Endodermal cell (in vitro differentiated cells): ENCODE measurements at places on chromosomes 2 and 18. TPM values are rescaled to one million over a fixed set of nuclear protein-coding genes. Genes with fewer than 3 reads are reported as not detected.
A peak's percentile ranks its signal among the peaks of the same experiment; 100 is the strongest.

DNA sequence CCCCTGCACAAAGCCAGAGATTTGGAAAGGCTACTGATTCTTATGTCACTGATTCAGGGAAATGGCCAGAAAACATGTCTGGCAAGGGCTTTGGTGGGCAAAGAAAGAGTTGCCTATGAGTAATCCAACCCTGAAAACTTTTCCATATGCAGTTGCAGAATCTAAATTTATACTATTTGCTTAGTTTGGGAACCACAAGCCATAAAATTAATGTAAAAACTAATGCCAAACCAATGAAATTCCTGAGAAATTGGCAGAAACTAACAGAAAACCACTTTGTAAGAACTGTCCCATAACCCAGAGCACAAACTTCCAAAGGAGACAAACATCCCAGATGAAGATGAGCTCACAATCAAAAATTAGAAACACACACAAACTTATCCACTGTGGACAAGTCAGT is 48.8 kb downstream of the TCF4 start:
- no peak for DNase-seq

DNA sequence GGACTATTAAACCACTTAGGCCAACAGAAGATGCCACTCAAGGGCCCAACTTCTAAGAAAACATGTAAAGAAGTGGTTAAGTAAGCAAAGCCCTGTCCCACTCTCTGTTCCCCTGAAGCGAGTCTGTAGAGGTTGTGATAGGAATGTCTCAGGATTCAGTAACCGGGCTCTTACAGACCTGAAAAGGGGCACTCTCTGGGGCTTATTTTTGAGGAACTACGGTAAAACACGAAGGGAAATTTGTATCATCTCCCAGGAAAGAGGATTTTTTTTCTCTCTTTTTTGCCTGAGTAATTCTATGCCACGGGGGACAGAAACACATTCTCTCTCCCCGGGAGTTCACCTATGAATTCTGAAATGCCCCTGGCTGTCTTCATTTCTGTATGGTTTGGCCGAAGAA is 77.4 kb downstream of the VIT start:
- no peak for DNase-seq

DNA sequence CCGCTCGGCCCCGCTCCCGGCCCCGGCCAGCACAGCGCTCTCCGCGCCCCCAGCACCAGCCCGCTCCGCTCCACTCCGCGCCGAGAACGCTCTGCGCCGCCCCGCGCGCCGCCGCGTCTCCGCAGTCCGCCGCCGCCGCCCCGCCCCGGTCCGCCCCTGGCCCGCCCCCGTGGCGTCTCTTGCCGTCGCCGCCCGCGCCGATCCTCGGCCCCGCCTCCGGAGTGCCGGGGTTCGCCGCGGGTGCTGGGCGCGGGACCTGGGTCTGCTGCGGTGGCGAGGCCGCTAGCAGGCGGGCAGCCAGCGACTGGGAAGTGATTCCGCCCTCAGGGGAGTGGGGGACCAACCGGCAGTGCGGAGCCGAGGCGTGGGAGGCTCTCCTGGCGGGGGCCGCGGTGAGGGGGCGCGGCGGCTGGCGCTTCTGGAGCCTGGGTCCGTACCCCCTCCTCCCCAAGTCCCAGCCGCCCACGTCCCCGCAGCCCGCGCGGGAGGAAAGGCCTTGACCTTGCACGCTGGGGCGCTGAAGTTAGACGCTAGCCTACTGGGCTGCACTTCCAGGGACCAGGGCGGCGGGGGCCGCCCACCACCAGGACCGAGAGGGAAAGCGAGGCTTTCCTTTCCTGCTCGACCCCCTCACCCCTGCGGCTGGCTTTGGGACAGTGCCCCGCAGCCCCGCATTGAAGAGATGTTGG is at the start of gene HS6ST1:
HS6ST1 (minus strand) TSS at position 93 of the 689 bp plus-strand sequence. CDS start 305 bp downstream, outside the sequence.
- DNase-seq = peak; percentile 95

RRM2 gene
- 151 and 157 TPM in 2 replicates for total RNA-seq
